NCI-H524 (cell line): ENCODE measurements at places on chromosomes 16 and 17.

- peak; percentile 41 for DNase-seq
Observed at GRCh38 chr16:24610416-24610755, 71.0 kb downstream of the RBBP6 start.

DNA sequence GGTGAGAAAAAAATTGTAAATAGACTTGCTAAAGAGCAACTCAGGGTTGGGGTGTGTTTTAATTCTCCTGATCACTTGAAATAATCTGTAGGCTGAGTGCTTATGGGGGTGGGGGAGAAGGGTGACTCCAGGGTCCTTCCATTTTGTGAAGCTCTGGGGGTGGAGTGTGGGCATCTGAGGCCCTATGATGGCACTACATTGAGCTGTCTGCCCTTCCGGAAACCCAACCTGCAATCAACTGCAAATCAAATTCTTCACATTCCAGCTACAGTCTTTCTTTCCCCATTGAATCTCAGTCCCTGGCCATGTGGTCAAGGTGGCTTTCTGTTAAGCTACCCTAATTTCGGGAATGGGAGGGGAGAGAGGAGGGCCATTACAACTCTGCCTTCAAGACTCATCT is 6.0 kb upstream of the CDC6 start:
- DNase-seq = no peak

DNA sequence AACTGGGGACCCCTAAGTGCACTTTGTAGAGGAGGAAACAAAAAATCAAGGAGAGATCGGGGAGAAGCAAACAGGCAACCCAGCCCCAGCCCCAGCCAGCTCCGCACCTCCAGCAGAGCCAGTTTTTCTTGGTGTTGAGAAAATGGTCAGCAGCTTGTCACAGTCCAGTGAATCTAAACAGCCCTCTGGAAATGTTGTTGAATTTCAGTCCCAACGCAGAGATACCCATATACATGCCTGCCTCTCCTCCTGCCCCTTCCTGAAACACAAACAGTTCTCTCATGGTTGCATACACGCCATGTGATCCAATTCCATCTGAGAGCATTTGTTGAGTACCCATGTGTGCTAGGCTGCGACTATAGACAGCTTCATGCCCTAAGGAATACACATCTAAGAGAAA is 42.4 kb upstream of the LHX1 start:
- no peak for DNase-seq

- DNase-seq = peak; percentile 94
Observed at GRCh38 chr17:75344666-75345065, 55.4 kb upstream of the SLC25A19 start.
